Activated gamma-delta T cell treated with Interleukin-2 at 50 U/mL for 16 hours (primary cell): ENCODE measurements at places on chromosomes 5 and 9.

- DNase-seq, result peak; percentile 50
Observed at GRCh38 chr5:152142840-152143469, 218.3 kb upstream of the GLRA1 start.

- DNase-seq, result no peak
Observed at GRCh38 chr5:420632-421286, 22.2 kb upstream of the EXOC3 start.

DNA sequence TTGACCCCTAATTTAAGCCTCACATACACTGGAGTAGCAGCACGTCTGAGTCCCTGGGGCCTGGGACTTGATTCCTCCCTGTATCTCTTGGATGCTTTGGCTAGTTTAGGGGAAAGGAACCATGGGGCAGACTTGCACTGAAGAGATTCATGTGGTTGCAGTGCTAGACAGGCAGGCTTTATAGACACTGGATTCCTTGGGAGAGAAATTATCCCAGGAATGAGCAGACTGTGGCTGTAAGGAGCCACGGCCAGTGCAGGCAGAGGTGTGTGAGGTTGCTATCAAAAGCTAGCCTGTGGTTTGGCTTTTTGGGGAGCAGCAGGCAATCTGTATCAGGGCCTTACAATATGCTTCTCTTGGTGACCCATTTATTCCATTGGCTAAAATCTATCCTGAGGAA lies 20.5 kb upstream of the PITX1 start:
- no peak for DNase-seq

GRCh38 chr5:146574713-146575112 lies 58.7 kb upstream of the GPR151 start:
- no peak for DNase-seq

DNA sequence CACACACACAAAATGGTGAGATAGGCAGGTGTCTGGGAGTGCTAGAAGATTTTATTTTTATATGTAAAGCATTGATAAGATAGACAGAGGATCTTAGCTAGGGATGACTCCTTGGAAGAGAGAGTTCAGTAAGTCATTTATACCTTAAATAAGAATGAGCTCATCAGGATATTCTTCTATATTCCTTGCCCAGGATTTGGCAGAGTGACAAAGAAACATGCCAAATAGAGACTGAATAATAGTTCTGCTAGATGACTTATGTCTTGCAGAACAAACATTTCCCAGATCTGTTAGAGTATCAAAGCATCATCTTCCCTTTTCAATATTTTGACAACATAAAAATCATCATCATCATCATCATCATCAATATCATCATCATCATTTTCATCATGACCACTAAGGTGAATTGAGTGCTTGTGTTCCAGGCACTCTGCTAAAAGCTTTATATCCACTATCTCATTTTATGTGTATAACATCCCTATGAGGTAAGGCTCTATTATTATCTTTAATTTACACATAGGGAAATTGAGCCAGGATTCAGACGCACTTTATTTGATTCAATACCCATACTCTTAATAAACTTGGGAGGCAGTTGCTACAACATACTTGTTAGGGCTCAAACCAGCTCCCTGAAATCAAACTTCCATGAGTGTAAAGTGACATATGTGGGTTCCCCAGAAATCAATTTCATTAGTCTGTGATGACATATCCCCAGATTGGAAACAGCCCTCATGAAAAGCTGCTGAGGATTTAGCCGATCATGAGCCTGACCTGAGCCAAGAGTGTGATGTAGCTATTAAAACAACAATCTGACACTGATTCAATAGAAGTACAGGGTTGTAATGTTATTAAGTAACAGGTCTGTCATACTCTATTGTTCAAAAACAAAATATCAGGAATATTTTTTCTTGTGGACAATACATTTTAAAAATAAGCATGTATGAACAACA lies 176.3 kb upstream of the SEMA6A start:
- no peak for DNase-seq

- DNase-seq, result no peak
Observed at GRCh38 chr5:90810211-90810610, 251.6 kb downstream of the ADGRV1 start.

DNA sequence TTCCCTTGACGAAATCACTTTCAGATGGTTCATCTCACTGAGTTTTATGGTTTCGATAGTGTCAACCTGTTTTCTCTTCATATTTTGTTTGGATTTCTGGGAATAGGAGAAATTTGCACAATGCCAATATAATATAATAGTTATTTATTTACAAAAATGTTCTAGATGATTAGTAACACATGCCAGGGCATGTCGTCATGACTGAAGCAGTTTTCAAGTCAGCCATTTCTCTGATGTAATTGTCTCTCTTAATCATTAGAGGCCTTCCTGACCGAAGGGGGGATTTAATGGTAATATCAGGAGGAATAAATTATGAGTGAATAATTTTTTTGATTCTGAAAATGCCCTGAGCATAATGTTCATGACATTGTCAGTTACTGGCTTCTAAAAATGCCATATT lies 246.5 kb upstream of the ATP10B start:
- DNase-seq, result no peak

DNA sequence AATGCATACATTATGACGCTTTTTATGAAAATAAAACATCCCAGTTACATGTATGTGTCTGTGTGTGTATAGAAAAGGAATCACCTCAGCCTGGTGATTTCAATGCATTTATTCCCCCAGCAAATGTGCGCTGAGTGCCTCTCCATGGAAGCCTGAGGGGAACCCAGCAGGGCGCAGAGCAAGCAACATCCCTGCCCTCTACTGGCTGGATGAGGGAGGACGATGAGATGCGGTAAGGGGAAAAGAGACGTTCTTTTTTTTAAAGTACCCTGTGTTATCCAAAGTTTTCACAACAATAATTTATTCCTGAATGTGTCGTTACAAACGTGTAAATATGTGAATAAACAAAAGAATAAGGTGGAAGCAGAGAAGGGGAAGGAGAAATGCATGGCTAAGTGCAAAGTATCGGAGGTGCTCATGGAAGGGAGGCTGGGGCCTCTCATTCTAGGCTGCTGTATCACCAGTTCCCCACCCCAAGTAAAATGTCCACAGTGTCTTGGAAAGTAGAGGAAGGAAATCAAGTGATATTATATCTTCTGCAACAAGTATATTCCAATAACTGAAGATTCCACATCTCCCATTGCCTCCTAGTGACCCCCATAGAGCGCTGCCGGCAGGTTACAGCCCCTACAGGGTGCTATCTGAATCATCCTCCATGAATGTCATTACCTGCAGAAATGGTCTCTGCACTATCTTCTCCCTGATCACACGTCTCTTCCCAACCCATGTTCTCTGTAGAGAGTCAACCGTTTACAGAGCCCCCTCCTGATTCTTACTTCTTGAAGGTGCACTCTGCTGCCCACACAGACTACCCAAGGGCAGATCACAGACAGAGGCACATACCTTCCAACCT lies 13.0 kb upstream of the ABLIM3 start:
- no peak for DNase-seq

DNA sequence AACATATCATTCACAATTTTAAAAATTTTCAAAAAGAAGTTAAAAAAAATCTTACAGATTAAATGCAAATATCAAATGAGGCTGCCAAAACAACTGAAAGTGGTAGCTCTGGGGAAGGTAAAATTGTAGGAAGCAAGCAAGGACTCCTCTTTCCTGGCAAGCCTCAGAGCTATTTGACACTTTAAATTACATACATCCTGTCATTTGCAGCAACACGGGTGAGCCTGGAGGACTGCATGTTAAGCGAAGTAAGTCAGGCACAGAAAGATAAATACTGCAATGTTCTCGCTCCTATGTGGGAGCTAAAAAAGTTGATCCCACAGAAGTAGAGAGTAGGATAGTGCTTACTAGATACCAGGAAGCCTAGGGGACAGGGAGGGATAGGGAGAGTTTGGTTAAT lies 58.0 kb downstream of the LPAR1 start:
- no peak for DNase-seq

DNA sequence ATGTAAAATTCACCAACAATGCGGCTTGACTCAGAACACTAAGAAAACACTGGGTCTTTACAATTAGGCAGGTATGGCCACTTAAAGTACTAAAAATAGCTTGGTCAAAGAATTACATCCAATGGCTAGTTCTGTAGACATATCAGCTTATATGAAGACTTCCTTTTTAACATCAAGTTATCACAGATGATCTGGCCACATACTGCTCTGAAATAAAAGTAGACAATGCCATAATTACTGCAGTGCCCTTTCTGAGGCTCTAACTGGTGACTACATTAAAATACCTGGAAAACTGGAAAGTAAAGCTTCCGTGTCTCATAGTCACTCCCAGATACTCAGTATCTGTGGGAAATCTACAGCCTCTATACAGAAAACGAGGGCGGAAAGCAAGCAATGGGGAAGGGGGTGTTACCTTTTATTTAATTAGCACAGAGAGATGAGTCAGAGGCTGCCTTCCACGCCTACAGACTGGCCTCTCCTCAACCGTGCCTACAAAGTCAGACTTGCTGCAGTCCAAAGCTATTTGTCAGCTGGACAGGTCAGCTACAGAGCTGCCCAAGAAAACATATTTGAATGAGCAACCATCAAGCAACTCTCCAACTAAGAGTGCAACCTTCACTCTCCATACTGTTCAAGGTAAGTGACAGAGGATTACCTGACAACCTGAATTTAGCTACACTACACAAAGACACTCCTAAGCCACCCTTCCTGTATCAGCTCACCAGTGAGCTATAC lies 8.7 kb downstream of the SERINC5 start:
- DNase-seq, result no peak

GRCh38 chr5:179287631-179288030 lies 57.6 kb downstream of the ADAMTS2 start:
- no peak for DNase-seq

- no peak for DNase-seq
Observed at GRCh38 chr5:57445006-57445704, 37.5 kb downstream of the ACTBL2 start.

DNA sequence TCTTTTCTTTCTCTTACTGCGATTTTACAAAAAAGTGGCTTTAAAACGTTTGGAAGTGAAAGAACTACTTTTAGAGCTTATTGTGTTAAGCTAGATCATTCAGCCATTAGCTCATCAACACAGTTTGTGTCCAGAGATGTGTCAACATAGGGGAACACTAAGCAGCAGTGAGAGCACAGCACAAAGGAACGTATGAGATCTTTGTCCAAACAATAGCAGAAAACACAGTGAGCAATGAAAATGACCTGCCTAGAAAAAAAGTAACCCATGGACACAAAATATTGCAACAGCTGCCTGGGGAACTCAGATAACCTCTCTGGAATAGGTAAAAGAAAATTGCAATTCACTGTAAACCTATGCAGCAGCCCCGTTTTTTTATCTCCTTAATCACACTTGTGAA lies 372.5 kb downstream of the ARHGEF28 start:
- DNase-seq, result no peak

- no peak for DNase-seq
Observed at GRCh38 chr9:30913331-30913730, 1471.1 kb upstream of the ACO1 start.

- no peak for DNase-seq
Observed at GRCh38 chr5:125160787-125161502, 414.5 kb upstream of the ZNF608 start.

GRCh38 chr5:75142566-75143136 lies 90.3 kb upstream of the GCNT4 start:
- no peak for DNase-seq

DNA sequence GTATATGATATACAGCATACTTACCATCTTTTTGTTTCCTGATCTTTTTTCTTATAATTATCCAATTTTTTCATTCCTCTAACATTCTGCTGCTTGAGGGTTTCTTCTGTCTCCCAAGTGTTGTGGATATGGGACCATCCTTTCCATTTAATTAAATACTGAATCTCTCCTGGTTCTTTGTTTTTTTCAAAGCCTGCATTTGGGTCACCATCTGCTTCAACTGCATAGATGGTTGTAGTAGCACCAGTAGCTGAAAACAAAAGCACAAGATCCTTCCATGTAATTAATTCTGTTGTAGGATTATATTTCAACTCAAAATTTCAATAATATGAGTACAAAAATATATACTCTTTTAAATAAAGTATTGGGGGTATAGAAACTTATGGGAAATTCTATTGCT lies 29.4 kb downstream of the CHD1 start:
- DNase-seq, result no peak

- DNase-seq, result no peak
Observed at GRCh38 chr9:134340475-134341160, 14.4 kb downstream of the RXRA start.

GRCh38 chr5:87151547-87151946 lies 116.1 kb upstream of the RASA1 start:
- DNase-seq, result no peak

DNA sequence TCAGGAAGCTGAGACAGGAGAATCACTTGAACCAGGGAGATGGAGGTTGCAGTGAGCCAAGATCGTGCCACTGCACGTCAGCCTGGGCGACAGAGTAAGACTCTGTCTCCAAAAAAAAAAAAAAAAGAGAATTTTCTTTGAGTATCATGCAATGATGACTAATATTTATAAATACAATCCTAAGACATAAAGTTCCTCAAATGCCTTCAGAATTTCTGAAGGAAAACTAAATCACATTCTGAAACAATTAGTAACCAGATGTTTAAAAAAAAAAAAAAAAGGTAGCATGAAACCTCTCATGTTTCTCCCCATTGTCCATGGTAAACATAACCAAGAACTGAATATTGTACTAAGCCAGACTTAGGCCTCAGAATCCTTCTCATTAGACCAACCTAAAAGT lies 23.1 kb downstream of the MLLT3 start:
- DNase-seq, result no peak

DNA sequence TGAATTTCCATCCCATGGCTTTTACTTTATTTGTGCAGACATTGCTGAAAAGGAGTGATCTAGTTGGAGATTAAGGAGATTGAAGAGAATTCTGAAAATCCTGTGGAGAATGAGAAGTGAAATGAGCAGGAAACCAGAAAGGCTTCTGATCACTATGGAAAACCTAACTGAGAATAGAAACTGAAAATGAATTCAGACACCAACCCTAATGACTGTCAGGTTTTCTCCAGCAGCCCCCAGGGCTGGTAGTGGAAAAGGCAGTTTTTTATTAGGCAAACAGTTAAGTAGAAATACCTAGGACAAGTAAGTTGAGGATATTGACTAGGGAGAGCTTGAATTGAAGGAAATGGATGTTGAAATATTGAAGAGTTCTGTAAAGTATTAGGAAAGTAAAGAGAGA lies 14.7 kb upstream of the ARRDC3 start:
- no peak for DNase-seq

DNA sequence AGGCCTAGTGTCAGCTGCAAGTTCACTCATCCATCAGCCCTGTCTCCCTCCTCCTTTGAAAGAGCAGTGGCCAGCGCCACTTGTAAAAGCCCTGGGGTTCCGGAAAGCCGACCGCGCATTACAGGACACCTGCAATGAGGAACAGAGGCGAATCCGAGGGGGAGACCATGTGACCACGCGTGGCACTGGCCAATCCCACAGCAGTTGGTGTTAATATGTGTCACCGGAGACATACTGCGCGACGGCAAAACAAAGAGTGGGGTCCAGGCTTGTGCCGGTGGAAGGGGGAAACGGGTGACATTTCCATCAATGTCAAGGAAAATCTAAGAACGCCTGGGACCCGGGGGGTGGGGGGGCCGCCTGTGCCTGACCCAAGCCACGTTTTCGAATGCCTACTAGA lies 480.8 kb downstream of the SPATA31A7 start:
- no peak for DNase-seq
